Frontal cortex (tissue), 4 donors: ENCODE measurements at places on chromosomes 5 and 9.

DNA sequence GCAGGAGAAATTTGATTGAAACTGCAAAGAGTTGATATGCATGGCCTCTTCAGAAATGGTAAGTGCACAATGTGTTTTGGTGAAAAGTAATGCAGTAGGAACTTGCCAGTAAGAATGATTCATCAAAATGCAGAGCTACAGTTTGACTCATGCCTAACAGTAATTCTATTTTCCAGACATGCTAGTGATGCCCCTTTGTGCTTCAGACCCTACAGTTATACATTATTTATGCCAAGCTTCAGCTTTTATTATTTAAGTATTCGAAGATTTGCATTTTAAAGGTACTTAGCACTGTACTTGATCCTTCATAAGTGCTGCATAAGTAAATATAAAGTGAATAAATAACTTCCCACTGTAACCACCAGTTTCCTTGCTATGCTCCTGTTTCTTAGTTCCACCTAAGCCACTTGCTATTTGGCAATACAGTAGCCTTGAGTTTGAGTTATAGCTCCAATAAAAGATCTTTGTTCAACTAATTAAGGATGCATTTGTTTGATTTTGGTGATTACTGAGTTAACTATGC is 3.6 kb upstream of the SPATA31E1 start:
- no peak for DNase-seq

- no peak for DNase-seq
Measured at GRCh38 chr9:37269221-37269620, 148.8 kb downstream of the ZCCHC7 start.

- DNase-seq = no peak
Measured at GRCh38 chr5:92629574-92629973, 951.4 kb downstream of the NR2F1-AS1 start.

DNA sequence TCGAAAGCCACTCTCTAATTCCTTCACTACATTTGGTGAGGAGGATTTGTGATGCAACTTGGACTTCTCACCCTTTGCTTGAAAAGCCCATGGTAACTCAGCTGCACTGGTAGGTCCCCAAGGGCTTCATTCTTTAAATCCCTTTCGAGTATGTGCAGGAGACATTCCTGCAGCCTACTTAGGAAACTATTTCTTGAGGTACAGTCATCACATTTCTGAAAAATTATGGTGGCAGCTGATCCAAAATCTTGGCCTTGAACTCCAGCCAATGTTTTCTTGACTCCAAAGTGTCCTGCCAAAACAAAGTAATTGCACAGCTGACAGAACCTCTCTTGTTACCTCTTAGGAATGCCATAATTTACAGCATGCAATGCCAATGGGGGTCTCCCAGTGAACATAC is 99.7 kb downstream of the NPR3 start:
- DNase-seq = no peak

DNA sequence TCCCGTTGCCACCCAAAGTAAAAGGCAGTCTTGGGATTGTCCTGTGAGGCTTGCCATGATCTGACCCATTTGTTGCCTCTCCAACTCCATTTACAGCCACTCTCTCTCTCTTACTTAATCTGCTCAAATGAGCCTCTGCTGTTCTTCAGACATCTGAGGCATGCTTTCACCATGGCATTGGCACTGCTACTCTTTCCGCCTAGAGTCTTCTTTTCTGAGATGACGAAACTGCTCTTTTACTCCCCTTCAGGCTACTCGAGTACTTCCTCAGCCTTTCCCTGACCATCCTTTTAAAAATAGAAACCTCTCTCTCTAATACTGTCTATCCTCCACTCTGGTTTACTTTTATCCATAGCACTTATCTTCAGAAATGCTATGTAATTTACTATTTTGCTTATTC is 9.0 kb downstream of the FOCAD start:
- no peak for DNase-seq

GRCh38 chr9:87696641-87697040 is 29.3 kb upstream of the CTSL start:
- DNase-seq = no peak

GRCh38 chr9:21070171-21070571 is 7.6 kb downstream of the IFNB1 start:
- no peak for DNase-seq

DNA sequence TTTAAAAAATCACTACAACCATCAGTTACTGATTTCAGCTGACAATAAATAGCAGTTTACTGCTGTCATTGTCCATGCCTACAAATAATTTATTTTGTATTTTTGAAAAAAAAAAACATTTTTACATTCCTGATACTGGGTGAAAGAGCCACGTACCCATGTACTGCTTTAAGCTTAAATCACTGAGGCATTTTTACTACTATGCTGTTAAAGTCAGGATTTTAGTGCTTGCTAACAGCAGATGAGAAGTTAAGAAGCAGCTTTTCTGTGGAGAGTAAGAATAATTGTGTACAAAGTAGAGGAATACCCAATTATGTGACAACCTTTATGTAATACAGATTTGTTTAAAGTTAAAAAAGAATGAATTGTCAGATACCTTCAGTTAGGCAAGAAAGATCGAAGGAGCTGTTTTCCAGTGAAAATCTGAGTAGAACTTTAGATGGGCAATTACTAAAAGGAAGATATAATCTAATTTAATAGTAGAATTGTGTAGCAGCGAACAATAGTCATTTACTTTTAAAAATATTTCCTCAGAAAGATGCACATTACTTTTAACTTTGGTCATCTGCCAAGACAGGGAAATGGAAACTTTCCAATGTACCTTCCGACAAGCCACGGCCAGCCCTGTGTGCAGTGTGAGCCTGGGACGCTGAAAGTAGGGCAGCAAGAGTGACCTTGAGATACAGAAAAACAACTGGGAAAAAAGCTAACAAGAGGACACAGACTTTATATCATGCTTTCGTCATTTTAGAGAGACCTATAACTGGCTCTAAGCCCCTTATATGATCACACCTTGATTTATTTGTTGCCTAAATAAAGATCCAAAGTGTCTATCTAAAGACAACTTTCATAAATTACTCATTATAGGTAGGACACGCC is 39.9 kb downstream of the RHOBTB3 start:
- DNase-seq = no peak

- DNase-seq = no peak
Measured at GRCh38 chr5:125064621-125065438, 318.4 kb upstream of the ZNF608 start.

DNA sequence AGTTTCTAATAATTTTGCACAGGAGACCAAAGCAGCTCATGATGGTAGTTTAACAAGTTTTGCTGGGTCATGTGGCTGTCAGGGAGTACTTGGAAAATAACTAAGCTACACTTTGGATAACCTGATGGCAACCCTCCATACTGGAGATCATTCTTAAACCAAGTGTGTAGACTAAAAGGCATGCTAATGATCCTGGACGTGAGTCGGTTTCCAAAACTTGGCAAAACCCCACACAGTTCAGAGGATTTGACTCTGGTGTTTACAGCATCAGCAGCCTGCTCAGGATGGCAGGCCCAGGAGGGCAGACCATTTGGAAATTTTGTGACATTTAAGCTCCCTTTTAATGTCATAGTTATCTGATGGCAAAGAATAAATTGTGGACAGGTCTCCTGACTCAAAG is 196.5 kb upstream of the EFNA5 start:
- no peak for DNase-seq

DNA sequence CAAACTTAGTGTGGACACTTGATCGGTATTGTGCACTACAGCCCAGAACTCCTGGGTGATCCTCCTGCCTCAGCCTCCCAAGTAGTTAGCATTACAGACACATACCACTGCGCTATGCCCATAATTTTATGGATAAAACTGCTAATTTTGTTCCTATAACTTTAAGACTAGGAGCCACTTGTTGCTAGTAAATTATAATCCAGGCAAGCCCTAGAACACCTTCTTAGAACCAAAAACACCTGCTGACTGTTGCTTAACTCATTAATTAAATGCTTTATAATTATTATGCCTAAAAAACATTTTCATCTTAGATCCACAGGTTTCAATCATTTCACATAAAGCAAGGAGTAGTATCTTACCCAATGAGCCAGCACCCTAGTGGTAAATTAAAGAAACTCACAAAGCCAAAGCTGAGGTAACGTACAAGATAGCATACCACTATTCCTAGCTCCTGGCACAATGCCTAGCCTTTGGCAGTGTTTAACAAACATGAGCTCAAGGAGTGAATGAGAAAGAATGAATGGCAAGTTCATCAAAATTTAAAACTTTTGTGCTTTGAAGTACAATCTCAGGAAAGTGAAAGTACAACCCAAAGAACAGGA is 5.4 kb downstream of the MRPS27 start:
- DNase-seq = no peak

GRCh38 chr9:127388856-127389238 is 8.1 kb upstream of the SLC2A8 start:
- no peak for DNase-seq

GRCh38 chr5:63911871-63912270 is 50.4 kb downstream of the HTR1A start:
- no peak for DNase-seq

- no peak for DNase-seq
Measured at GRCh38 chr5:134077926-134078580, 36.4 kb upstream of the TCF7 start.

GRCh38 chr9:97632248-97632984 is 752 bp downstream of the TSTD2 start:
- DNase-seq = no peak

DNA sequence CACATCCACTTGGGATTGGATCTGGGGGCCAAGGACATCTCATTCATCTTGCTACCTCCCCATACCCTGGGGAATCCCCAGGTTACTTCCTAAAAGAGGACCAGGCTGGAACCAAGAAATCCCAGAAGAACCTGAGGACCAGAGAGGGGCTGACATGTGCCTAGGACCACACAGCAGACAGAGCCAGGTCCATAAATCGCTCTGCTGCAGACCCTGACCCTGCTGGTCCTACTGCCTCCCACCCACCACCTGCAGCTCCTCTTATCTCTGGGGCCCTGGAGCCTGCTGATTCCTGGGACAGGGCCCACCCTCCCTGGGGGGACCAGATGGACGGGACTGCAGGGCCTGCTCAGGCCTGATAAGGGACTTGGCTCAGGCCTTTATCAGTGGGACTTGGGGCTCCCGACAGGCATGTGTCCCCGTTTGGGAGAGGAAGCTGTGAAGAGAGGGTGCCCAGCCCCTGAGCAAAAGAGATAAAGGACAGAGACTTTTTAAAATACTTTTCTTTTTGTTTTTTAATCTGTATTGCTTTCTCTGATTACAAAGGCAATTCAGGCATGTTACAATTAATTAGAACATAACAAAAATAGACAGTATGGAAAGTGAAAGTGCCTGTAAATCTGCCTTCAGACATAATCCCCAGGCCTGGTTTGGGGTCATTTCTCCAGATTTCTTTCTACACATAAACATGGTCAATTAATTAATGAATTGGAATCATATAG is 101.3 kb upstream of the LARP1 start:
- no peak for DNase-seq

DNA sequence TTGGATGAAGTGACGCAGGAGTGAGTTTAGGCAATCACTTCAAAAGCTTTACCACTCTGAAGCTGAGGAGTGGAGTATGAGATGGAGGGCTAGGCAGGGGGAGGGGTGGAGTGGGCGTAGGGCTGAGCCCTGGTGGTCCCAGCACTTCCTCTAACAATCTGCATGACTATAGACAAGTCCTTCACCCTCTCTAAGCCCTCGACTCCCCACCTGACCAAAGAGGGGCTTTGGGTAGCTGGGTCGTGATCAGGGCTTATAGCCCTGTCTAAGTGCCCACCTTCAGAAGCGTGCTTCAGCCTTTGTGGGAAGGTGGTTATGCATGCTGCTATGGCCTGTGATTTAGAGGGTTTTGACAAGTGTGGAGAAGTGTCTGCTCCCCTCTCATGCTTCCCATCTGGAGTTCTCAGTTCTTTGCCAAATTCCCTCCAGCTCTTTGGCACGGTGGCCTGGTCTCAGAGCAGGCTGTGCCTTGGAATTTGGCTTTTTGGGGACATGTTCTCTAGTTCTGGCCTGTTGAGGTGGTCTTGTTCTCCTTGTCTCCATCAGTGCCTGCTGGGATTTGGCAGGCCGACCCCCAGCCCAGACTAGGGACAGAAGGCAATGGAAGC is 53.0 kb downstream of the ACTBL2 start:
- no peak for DNase-seq

DNA sequence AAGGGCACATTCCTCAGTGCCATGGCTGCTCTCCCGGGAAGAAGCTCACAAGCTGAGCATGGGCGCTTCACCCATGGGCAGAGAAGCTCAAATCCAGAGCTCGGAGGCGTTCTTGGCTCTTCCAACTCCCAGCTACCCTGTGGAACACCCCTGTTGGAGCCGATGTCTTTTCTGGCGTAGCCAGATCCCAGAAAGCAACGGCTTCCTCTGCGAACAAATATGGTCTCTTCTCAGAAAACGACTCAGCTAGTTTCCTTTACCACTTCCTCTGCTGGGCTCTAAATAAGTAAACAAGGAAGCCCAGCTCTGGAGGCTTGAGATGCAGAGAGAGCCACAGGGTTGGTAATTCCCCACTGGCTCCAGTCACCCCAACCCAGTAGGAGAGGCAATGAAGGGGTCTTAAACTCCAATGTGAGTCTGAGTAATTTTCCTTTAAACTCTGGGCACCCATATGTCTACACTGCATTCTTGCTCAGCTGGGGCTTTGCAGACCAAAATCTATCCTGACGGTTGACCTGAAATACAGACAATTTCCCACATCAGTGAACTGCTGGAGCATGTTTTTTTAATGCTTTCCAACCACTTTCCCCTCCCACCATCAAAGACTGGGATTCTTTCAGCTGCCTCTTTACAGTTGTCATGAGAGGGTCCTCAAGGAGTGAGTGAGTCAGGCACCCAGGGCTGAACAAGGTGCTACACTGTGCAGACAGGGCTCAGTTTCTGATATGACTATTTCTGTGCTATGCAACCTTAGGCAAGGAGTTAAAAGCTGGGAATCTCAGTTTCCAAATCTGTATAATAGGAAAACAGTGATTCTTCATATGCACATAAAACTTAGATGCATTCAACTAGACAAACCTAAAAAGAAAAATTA is at the start of gene LCP2:
Gene LCP2, minus strand, starts transcription at position 189 of the 874 bp plus-strand sequence. Its CDS starts 166 bp downstream, at position 23.
- no peak for DNase-seq

GRCh38 chr5:119323601-119324000 is 32.2 kb upstream of the TNFAIP8 start:
- no peak for DNase-seq

- DNase-seq = no peak
Measured at GRCh38 chr9:78472111-78472510, 175.2 kb downstream of the PSAT1 start.

DNA sequence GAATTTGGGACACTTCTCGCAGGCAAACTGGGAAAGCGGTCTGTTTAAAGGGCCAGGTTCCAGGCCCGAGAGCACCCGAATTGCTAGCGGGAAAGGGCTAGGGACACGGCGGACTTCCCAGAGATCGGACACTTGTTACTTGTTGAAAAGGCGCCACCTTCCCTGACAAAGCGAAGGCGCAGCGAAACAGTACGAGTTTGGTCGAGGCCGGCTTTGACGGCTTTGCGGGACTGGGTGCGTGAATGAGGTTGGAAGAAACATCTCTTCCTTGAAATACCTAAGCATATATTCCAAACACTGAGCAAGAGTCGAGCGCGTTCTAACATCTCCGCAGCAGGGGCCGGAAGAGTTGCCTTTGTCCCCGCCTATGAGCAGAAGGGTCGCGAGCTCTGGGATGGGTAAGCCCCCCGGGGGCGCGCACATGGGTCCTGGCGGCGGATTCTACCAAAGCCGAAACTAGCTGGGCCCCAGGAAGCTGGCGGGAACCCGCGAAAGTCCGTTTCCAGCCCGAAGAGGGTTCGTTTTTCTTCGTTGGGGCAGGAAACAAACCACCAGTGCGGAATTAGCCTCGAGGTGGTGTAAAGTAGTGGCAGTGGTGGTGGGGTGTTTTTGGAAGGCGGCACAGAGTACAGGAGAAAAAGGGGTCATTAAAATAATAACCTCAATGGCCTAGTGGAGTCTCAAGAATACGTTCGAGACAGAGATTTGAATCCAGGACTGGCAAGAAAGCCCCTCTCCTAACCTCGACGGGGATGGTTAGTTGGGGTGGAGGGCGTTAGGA is 1.5 kb downstream of the GDNF start:
- peak; percentile 62 for DNase-seq
